ENCODE measurements at places on chromosomes 1 and 21. TPM values are rescaled to one million over a fixed set of nuclear protein-coding genes. Genes with fewer than 3 reads are reported as not detected.

WLS gene
- 140 TPM for total RNA-seq

RBP7 gene
- 6.2 TPM for total RNA-seq

HSD11B1 gene
- total RNA-seq = 1.1 TPM

BMP8A gene
- total RNA-seq = 0.51 TPM

CLEC20A gene
- total RNA-seq = not detected

RAP1A gene
- total RNA-seq = 43.0 TPM

DNA sequence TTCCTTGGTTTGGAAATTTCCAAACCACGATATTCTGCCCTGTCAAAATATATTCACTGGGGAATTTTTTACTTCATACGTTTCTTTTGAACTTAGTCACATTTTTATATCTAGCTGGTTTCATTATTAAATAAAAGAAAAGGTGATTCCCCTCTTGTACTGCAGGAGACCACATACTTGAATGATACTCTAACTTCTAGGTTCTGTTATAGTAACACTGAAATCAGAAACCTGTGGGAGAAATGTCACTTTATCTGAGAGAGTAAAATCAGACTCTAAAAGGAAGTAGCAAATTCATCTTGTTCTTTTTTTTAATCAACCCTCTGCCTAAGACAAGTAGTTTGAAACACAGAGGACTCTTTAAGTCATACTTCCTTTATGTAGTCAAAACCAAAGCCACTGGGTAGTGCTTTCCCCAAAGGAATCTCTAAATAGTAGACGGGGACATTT, 34.4 kb downstream of the MRPL39 start:
- no peak for DNase-seq

- peak; percentile 87 for DNase-seq
Observed at GRCh38 chr21:45923146-45923545, 58.4 kb upstream of the COL6A1 start.

- DNase-seq = no peak
Observed at GRCh38 chr21:36741506-36741905, 42.6 kb downstream of the SIM2 start.

- peak; percentile 21 for DNase-seq
Observed at GRCh38 chr1:19877821-19878636, 4.2 kb upstream of the OTUD3 start.

GRCh38 chr21:29114765-29115500, 15.5 kb upstream of the MAP3K7CL start:
- DNase-seq = no peak

DNA sequence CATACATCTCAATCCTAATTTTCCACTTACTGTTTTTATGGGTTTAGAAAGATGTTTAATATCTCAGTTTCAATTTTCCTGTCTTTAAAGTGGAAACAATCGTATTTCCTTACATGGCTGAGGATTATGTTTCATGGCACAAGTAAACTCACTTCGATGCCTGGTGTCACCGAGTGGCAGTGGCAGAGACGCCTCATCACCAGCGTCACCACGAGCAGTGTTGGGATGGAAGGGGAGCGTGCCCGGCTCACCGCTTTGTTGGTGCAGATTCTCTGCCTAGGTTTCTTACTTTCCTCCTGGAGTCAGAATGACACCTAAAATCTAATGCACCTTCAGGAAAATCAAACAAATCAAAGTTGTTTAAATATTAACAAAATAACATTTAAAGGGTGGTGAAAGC, 48.2 kb upstream of the DIP2A start:
- no peak for DNase-seq

DNA sequence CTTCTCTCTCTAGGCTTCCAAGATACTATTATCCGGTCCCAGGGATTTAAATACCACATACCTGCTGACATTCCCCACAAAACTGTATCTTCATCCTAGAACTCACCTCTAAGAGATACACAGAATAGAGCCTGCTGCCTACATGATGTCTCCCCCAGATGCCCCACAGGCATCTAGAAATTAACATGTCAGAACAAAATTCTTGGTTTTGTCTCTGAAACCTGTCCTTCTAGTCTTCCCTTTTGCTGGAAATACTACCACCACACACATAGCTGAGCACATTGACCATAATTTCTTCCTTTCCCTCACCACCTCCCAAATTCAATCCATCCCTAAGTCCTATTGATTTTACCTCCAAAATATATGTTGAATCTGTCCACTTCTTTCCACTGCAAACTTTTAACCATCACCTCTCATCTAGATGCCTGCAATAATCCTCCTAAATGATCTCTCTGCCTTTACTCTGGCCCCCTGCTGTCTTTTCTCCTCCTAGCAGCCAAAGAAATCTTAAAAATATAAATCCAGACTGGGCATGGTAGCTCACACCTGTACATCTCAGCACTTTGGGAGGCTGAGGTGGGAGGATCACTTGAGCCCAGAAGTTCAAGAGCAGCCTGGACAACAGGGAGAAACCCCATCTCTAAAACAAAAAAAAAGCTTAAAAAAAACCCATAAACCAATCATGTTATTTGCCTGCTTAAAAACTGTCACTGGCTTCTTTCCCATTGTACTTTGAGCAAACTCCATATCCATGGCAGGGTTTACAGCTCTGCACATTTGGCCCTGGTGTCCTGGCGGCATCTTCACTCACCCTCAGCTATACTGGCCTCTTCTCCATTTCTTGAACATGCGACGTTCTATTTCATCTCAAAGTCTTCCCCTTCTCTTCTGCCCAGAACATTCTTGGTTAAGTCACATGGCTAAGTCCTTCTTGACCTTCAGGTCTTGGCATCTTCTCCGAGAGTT, 6.2 kb upstream of the FAM76A start:
- DNase-seq = peak; percentile 21

GRCh38 chr1:34328281-34328799, 151.6 kb downstream of the C1orf94 start:
- DNase-seq = no peak

DNA sequence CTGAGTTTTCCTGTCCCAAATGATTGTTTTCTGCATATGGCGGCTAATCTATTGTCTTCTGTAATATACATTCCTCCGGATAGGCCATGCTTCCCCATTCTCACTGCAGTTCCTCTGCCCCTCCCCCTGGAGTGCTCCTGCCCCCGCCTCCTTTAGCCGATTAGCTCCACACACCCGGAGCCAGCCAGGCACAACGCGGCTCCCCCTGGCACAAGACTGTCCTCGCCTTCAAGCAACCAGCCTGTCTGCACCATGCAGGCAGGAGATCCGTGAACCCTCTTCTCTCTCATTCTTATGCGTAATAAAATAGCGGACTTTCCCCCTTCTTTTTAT, 18.0 kb downstream of the SERTAD4 start:
- DNase-seq = peak; percentile 89

DNA sequence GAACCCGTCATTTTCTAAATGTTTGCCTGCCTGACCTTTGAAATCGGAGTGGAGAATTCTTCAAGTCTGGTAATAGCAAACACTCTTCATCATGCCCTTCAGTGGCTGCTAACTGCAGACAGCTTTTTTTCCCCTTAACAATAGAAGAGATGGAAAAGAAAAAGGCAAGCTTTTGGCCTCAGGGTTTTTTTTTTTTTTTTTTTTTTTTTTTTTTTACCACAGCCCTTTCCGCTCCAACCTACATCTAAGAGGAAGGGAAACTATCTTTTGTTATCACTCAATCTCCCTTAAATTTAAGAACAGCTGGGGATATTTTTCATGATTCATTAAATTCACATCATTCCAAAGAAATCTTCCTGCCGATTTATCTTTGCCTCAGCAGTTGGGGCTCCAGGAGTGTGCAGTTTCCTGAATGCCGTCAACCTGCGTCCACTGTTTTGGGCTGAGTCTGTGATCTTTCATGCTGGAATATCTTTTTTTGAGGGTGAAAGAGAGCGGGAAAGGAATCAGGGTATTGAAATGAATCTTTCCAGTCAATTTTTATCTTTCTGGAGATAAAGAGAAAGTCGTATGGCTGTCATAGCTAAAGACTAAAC, 144.5 kb upstream of the SMYD2 start:
- no peak for DNase-seq

GRCh38 chr21:33373451-33373850, 29.8 kb upstream of the IFNGR2 start:
- no peak for DNase-seq

GRCh38 chr21:26539566-26539965, 33.5 kb downstream of the CYYR1 start:
- DNase-seq = no peak

- DNase-seq = no peak
Observed at GRCh38 chr1:160216301-160216700, 11.1 kb downstream of the PEA15 start.

DNA sequence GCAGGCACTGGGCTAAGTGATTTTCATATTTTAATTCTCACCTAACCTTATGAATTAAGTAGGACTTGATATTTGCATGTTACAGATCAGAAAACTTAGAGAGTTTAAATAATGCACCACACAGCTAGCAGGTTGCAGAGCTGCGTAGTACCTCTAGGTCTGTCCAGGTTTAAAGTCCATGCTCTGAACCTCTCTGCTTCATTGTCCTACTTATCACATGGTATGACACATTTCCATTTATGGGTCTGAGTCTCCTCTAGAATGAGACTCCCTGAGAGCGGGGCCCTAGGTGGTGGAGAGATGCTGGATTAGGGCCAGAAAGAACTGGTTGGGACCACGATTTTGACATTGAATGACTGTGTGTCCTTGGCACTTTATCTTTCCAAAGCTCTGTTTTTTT, 102.5 kb upstream of the USP24 start:
- DNase-seq = no peak

DNA sequence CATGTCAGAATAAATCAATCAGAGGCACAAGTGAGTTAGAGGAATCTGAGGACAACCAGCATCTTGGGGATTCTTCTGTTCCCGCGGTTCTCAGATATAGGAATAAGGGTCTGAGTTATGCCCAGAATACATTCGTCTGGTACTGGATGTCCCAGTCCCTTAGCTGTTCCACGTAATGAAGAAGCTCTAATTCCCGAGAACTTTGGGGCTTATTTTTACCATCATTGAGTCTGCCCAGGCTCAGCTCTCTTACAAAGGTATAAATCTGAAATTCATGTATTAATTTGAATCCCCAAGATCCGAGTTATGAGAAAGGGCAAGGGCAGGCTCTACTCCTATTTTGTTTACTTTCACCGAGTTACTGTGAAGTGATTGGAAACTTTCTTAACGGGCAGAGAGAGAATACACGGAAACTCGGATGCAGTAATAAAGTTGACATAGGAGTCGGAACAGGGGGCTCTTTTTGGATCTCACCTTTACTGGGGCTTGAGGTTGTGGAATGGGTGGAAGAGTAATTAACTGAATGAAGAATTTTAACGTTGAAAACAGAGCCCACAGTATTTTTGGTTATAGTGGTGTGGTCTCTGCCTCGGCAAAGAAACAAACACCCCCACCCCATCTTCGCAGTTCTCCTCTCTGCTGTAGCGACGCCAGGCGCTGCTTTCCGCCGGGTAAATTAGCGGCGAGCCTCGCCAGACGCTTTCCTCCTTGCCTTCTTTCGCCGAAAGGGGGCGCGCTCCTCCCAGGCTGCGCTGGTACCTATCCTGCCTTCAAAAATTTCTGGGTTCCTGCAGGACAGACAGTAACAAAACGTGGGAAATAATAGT, 7.1 kb downstream of the PRRX1 start:
- DNase-seq = peak; percentile 74

- no peak for DNase-seq
Observed at GRCh38 chr21:32916522-32917099, 109.1 kb upstream of the OLIG2 start.

DNA sequence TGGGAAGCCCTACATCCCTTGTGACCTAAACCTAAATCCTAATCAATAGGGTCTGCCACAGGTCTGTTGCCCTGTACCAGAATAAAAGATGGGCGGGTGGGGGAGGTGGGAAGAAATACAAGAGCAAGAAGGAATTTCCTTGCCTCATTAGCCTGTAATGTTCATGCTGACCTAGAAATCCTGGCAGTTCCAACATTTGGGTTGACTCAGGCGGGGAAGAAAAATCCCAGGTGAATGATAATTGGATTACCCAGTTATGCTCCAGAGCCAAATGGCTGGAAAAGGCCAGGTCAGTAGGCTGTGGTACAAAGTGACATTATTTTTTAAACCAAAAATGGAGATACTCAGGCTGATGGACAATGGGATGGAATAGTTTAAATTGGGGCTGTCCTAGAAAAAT, 27.3 kb upstream of the A3GALT2 start:
- DNase-seq = no peak

DNA sequence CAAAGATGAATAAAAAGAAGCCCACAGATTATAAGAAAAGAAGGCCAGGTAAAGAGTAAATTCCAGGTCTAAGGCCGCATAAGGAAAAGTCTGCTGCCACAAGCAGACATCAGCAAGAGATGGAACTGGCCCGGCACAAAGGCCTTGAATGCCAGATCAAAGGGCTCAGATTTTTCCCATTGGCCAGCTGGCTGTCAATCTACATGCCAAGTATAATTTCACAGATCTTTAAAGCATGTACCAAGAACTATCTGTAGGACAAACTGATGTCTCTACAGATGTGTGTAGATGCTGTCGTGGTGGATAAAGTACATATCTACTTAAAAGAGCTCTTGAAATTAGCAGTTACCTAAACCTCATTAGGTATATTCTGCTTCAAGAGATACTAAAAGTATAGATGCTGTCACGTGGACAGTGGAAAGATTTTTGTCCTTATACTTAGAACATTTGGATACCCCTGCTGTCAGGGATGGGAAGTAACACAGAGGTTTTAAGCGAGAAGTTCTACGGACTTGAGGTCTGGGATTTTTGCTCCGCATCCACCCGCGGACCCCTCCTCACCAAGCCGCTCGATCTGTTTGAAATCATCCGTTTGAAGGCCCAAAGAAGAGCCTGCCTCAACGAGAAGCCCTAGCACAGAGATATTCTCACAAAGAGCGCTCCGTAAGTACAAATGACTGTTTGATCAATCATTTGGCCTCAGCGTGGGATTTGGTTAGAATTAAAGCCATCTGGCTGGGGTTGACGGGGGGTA, 10.1 kb downstream of the GLIS1 start:
- DNase-seq = no peak

DNA sequence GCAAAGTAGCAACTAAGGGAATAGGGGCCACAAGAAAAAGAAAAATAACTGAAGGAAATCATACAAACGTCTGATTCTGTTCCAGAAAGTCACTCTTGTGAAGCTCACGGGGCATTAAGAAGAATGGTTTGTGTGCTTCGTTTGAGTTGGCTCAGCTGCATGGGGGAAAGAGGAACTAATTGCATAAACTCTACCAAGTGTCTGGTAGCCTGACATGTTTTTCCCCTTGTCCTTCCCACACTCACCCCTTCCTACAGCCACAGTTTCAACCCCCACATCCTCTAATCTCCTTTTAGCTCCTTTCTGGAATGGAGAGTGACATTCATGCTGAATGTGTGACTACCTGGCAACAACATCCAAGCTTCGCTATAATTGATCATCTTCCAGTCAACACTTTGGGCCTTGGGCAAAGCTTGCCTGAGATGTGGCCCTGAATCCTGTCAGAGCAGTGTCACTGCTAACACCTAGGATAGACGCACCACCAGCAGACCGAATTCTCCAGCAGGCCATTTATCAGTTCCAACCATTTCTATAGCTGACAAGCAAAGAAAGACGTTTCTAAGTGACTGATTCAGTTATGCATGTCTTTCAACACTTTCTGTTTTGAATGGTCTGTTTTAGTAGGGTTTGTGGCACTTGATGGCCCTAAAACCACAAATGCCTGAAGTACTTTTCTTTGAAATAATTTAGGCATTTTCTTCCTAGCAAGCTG, 439.6 kb downstream of the TTLL7 start:
- DNase-seq = no peak

GRCh38 chr1:192859808-192860207, 51.0 kb downstream of the RGS2 start:
- DNase-seq = no peak

- no peak for DNase-seq
Observed at GRCh38 chr1:204846546-204846945, 24.1 kb upstream of the NFASC start.
